ENCODE measurements at places on chromosomes 13 and 19. TPM values are rescaled to one million over a fixed set of nuclear protein-coding genes. Genes with fewer than 3 reads are reported as not detected.

CLEC17A gene
- polyA plus RNA-seq, result 0.09 TPM

CCDC70 gene
- polyA plus RNA-seq, result not detected

KASH5 gene
- not detected for polyA plus RNA-seq

TMEM150B gene
- 0.80 TPM for polyA plus RNA-seq

GPR108 gene
- 43.0 TPM for polyA plus RNA-seq

GJB6 gene
- polyA plus RNA-seq, result 6.3 TPM

SH2D3A gene
- 10.5 TPM for polyA plus RNA-seq

ICAM5 gene
- 0.15 TPM for polyA plus RNA-seq

EFNA2 gene
- polyA plus RNA-seq, result 1.8 TPM

RYR1 gene
- 4.4 TPM for polyA plus RNA-seq

ZNF547 gene
- polyA plus RNA-seq, result 6.2 TPM

PSG1 gene
- polyA plus RNA-seq, result not detected

CLIP3 gene
- polyA plus RNA-seq, result 58.8 TPM

S1PR4 gene
- polyA plus RNA-seq, result 0.30 TPM

ERICH6B gene
- polyA plus RNA-seq, result 2.0 TPM

TYROBP gene
- 13.8 TPM for polyA plus RNA-seq

LILRB2 gene
- polyA plus RNA-seq, result 1.9 TPM

SLC25A41 gene
- polyA plus RNA-seq, result 0.21 TPM

RXFP2 gene
- polyA plus RNA-seq, result 1.0 TPM

ADGRL1 gene
- 60.6 TPM for polyA plus RNA-seq

ZNF576 gene
- polyA plus RNA-seq, result 9.8 TPM

ZNF473 gene
- 14.8 TPM for polyA plus RNA-seq

SGCG gene
- polyA plus RNA-seq, result 6.4 TPM

ZNF99 gene
- polyA plus RNA-seq, result 1.3 TPM

BEST2 gene
- not detected for polyA plus RNA-seq

LGALS7 gene
- polyA plus RNA-seq, result not detected

CBARP gene
- 1.7 TPM for polyA plus RNA-seq

PLIN4 gene
- 2.1 TPM for polyA plus RNA-seq

MBD3L3 gene
- not detected for polyA plus RNA-seq

TTYH1 gene
- polyA plus RNA-seq, result 12.1 TPM

CYP4F11 gene
- not detected for polyA plus RNA-seq

KLK4 gene
- polyA plus RNA-seq, result not detected

CAPN12 gene
- 10.6 TPM for polyA plus RNA-seq

IGFLR1 gene
- polyA plus RNA-seq, result 4.3 TPM

ZNF784 gene
- polyA plus RNA-seq, result 10.6 TPM

FBXO27 gene
- polyA plus RNA-seq, result 8.5 TPM

DACH1 gene
- polyA plus RNA-seq, result 118 TPM

ZNF57 gene
- 9.2 TPM for polyA plus RNA-seq

PRX gene
- 11.9 TPM for polyA plus RNA-seq

B3GNT3 gene
- 0.15 TPM for polyA plus RNA-seq

C19orf53 gene
- 127 TPM for polyA plus RNA-seq

C1QTNF9B gene
- polyA plus RNA-seq, result 0.72 TPM

CERS4 gene
- polyA plus RNA-seq, result 39.8 TPM
